ENCODE measurements at places on chromosomes 7 and 10.
A peak's percentile ranks its signal among the peaks of the same experiment; 100 is the strongest.

DNA sequence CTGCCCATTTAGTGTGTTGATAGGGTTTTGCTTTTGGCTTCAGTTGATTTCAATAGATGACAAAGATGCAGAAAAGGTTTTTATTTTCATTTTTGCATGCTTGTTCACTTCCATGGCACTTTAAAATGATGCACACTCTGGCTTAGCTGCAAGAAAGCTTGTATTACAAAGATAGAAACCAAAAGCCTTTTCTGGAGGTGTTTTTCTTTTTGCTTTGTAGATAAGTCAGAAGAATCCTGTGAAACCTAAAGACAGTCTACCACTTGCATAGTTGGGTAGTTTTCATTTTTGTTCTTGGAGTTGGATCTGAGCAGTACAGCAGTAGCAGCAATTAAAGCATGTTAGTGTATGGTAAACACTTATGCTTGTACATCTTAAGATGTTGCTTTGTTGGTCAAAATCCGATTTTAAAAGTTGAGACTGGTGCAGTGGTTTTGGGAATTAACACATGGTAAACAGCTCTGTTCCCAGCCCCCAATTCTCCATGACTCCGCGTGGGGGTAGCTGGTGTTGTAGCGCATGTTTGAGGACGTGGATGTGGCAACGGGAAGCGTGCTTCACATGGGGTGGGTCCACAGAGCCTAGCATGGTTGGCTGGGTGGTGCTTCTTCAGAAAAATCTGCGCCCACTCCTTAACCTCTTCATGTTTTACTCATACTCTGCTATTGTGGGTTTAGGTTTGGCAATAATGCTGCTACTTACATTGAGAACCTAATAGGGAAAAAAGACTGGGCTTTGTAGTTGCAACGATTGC, 19.8 kb downstream of the CCNY start:
- DNase-seq, result no peak

DNA sequence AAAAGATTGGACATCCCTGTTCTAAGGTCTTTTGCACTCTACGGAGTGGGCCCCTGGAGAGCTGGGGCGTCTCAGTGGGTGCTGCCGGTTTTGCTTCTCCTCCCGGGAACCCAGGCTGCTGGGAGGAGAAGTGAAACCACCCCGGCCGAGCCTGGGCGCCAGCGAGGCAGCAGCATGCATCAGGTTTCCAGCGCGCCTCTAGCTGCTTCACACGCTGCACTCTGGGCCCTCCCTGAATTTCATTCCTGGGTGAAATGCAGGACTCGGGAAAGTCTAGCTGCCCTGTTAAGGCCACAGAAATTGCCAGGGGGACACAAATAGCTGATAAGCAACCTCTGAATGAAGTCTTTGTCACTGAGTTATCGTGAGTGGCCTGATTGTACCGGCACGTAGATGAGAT, 127.4 kb downstream of the TRRAP start:
- no peak for DNase-seq

GRCh38 chr10:73554721-73555120, 36.4 kb downstream of the USP54 start:
- no peak for DNase-seq

- no peak for DNase-seq
Observed at GRCh38 chr10:91799612-91799975, 1.4 kb downstream of the TNKS2 start.

GRCh38 chr10:66187053-66187733, 738.6 kb upstream of the LRRTM3 start:
- no peak for DNase-seq

DNA sequence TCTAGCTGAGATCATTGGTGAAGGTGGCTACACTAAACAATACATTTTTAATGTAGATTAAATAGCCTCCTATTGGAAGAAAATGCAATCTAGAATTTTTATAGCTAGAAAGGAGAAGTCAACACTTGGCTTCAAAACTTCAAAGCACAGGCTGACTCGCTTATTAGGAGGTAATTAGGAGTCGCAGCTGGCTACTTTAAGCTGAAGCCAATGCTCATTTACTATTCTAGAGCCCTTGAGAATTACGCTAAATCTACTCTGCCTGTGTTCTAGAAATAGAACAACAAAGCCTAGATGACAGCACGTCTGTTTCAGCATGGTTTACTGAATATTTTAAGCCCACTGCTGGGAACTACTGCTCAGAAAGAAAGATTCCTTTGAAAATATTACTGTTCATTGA, 101.6 kb upstream of the EEPD1 start:
- no peak for DNase-seq

DNA sequence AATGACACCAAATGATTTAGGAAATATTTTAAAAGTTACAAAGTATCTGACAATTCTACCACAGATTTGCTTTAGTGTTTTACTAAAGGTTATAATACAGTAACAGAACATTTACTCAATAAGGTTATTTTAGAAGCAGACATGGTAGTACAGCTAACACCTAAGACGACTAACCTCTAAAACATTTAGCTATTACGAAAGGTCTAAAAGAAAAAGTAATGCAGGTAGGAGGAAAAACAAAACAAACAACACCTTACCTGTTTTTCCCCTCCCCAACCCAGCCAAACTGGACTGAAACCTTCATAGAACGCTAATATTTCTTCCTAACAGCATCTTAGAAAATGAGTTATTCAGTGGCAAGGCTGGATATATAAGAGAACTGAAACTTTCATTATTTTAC, 111.3 kb downstream of the SNX13 start:
- DNase-seq, result no peak

GRCh38 chr10:114541081-114541796, 116.8 kb downstream of the ABLIM1 start:
- peak; percentile 88 for DNase-seq

- peak; percentile 42 for DNase-seq
Observed at GRCh38 chr7:141593134-141593533, 41.9 kb downstream of the AGK start.

GRCh38 chr10:75352650-75353049, 48.9 kb downstream of the ZNF503 start:
- DNase-seq, result no peak

DNA sequence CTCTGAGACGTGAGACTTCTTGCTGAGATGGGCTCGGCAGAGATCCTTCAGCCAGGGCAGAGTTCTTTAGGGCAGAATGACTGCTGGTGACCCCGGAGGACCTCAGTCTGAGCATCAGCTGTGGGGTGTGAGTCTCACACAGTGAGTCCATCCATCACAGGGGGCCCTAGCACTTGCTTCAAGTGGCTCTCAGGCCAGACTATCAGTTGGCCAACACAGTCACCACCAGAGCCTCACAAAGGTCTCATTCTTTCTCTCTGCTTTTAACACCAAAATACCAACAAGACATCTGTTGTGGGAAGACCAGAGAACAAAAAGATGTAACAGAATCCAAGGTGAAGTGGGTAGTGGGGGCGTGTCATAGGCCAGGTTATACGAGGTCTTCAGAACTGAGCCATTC, 345.6 kb upstream of the NRP1 start:
- no peak for DNase-seq

DNA sequence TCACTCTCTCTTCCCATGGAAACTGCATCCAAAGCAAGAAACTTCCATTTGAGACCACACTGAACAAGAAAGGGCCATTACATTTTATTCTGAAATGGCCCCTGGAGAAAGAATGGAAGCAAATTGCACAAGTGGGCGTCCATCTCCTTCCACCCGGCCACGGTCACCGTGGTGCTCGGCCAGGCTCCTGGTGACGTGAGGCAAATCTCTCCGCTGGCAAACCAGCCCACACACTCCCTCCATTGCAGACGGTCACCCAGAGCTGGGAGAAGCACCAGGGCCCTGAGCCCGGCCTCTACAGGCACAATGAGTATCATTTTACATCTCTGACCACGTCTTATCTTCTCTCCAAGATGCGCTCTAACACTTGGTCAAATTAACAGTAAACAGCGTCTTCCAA, 126.1 kb upstream of the FAM20C start:
- DNase-seq, result no peak

- no peak for DNase-seq
Observed at GRCh38 chr7:39757604-39758003, 134.2 kb downstream of the RALA start.

DNA sequence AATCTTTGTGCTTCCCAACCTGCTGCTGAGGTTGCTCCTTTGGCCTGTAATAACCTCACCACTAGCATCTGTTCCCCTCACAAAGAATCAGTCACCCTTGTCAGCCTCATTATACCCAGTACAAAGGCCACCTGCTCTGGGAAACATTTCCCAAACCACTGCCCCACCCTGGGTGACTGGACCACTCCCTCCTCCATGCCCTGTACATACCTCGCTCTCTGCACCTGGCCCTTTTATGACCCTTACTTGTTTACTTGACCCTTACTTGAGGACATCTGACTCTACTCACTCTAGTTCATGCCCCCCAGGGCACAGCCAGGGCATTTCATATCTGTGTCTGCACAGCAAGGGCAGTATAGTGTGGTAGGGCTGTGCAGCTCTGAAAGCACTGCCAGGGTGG, 21.4 kb upstream of the AOC1 start:
- DNase-seq, result no peak

DNA sequence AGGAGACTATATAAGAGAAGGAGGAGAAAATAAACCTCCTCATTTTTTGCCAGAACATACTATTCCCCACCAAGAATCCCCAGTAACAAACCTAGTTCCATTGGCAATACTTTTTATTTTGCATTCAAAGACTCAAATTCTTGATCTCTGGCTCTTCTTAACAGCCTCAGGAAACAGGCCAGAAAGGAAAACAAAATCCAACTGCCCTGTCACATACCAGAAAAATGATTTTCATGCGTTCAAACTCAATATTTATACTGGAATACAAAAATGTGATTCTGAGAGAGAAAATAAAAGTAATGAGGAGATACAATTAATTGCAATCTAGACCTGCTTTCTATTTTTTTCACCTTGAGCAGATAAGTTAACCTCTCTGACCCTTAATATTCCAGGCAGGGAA, 435.9 kb upstream of the AUTS2 start:
- no peak for DNase-seq

- no peak for DNase-seq
Observed at GRCh38 chr10:86439544-86439943, 72.9 kb upstream of the GRID1 start.

GRCh38 chr7:31764462-31764861, 77.4 kb downstream of the PPP1R17 start:
- no peak for DNase-seq

DNA sequence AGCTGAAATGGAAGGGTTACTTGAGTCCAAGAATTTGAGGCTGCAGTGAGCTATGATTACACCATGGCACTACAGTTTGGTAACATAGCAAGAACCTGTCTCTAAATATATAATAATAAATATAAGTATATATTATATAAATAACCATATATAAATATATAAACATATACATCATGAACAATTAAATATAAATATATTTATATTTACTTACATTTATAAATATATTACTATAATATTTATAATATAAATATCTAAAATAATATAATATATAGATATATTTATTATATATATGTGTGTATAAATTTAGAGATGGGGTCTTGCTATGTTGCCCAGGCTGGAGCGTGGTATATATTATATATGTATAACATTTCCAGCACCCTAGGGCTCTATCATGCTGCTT, 42.4 kb upstream of the LYZL1 start:
- DNase-seq, result no peak

DNA sequence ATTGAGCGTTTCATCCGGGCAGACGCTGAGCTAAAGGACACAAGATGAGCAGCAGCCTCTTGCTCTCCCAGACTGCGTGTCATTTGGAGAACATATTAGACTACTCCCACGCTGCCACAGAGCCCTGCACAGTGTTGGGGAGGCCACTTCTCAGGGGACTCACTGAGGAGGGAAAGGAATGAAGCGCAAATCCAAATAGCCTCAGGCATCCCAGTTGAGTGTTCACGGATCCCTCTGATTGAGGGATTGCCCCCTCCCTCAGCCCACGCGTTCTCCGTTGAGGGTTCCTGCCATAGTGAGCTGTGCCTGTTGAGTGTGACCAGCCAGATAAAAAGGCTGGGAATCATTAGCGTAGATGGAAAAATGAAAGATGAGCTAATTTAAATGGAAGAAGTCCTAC, 563.4 kb downstream of the ACTR3B start:
- DNase-seq, result no peak

DNA sequence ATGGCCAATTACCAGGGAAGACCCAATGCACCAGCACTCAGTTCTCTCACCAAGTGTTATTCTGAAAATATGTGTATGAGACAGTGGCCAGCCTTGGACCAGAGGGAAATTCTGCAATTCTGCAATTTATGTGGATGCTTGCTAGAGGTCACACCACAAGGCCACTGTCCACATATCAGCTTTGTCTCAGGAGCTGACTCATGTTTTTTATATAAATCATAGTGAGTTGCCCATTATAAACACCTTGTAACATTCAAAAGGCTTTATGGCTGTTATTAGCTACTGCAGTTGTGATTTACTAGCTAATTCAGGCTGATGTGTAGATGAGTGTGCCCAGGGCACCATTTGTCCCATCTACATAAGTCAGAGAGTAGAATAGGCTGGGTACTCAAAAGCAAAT, 649.0 kb downstream of the LRMDA start:
- DNase-seq, result no peak

- DNase-seq, result no peak
Observed at GRCh38 chr7:74454021-74454924, 567 bp downstream of the GTF2IRD1 start.

DNA sequence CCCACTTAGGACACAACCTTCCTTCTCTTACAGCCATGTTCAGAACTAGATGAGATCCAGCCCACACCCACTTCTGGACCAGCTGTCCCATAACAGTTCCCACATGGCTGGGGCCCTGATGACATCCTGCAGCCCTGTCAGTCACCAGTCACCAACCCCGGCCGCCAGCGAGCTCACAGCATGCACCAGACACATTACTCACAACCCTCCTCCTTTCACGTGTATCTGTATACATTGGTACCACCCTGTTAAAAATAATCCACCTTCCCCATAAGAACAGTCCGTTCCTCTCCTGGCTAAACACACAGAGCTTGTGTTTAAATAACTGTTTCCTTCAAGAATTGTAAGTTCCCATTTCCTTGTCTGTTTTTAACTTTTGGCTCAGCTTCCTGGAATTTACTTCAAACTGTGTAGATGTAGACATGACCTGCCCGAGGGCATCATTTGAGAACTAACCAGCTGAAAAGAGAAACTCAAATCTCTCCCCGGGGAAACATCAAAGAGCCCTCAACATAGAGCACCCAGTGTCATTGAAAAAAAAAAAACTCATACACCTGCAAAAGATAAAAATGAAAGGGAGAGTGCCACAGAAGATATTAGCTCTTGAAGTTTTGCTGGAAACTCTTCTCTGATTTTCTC, 26.0 kb upstream of the PRLHR start:
- no peak for DNase-seq

GRCh38 chr7:146635205-146636032, 518.8 kb downstream of the CNTNAP2 start:
- DNase-seq, result no peak

DNA sequence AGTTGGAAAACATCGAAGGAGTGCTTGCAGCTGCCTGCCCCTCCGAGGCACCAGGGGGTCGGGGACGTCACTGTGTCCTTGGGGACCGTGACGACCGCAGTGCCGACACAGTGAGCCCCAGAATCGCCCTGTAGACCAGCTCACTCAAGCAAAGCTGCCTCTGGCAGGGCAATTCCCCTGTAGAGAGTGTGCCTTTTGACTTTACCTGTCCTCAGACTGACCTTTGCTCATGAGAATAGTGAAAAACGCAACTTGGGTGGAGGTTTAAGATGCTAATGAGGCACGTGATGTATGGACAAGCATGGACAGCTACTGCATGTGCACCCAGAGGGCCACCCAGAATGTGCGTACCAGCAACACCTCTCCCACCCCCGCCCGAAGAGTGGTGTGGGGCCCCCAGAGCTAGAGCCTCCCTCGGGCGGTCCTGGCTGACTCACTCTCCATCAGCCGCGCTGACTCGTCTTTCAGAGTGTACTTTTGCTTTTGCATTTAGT, 271.9 kb downstream of the ADARB2 start:
- no peak for DNase-seq

- DNase-seq, result peak; percentile 7
Observed at GRCh38 chr10:59675812-59676211, 33.8 kb downstream of the SLC16A9 start.
